ENCODE measurements at places on chromosomes 16 and 17.
A peak's percentile ranks its signal among the peaks of the same experiment; 100 is the strongest.

DNA sequence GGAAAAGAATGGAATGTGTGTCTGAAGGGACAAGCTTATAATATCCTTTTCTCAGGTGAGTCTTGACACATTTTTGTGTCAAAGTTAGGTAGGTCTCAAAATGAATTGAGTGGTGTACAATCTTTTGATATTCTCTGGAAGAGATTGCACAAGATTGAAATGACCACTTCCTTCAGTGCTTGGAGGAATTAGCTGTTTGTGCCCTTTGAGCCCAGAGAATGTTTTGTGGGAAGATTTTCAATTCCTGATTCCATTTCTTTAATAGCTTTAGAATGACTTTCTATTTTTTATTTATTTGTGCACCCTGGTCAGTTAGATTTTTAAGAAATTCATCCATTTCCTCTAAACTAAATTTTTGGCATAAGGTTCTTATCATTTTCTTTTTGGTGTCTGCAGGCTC lies 1.6 kb upstream of the CCL13 start:
- no peak for DNase-seq

DNA sequence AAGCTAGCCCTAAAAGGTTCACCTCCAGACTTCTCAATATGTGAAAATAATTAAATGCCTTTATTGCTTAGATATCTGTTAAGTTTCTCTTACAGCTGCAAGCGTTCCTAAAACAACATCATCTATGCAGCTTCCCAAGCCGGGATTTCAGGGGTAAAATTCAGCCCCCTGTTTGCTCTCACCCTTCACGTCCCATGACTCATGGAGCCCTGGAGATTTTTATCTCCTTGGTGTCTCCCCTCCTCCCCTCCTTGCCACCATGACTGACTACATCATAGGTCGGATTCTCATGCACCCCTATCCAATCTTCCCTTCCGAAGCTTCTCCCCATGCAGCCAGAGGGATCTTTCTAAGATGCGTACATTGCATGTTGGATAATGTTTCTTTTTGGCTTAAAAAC lies 21.0 kb upstream of the CACNG4 start:
- no peak for DNase-seq

- no peak for DNase-seq
Measured at GRCh38 chr17:67248291-67248690, 3.3 kb upstream of the HELZ start.

GRCh38 chr16:73879621-73880020 lies 417.0 kb upstream of the PSMD7 start:
- DNase-seq, result no peak

GRCh38 chr16:63331111-63331510 lies 1294.9 kb upstream of the CDH8 start:
- DNase-seq, result no peak

- DNase-seq, result peak; percentile 88
Measured at GRCh38 chr17:65556014-65556909, 5.2 kb downstream of the AXIN2 start.

DNA sequence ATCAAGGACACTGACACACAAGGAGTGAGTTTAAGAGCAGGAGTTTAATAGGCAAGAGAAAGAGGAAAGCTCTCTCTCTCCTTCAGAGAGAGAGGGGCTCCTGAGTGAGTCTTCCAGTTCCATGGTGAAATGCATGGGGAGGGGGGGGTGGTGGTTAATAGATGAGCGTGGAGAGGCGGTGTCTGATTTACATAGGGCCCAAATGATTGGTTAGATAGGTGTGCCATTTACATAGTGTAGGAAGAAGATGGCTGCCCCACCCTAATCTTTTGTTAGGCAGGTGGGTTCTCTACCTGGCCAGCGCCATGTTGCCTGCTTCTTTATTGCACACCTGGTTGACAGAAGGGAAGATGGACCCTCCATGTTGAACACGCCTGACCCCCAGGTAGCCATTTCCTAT lies 250.0 kb upstream of the CACNG5 start:
- no peak for DNase-seq

GRCh38 chr17:76034428-76035350 lies 7.6 kb upstream of the EVPL start:
- no peak for DNase-seq

DNA sequence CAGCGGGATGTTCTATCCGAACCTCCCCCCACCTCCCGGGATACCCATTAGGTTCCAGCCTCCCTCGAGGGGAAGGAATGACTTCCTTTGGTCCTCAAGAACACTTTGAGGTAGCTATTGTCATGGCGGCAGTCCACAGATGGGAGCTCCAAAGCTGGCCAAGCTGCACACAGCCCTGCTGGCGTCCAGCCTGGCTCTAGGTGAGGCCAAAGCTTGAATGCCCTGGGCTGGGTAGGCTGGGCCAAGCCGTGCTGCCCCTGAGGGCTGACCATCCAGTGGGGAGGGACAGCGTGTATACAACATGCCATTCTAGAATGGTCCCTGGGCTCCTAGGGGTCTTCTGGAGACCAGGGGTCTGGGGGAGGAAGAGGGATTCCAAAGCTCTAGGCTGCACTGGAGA lies 43.5 kb downstream of the PEMT start:
- no peak for DNase-seq

DNA sequence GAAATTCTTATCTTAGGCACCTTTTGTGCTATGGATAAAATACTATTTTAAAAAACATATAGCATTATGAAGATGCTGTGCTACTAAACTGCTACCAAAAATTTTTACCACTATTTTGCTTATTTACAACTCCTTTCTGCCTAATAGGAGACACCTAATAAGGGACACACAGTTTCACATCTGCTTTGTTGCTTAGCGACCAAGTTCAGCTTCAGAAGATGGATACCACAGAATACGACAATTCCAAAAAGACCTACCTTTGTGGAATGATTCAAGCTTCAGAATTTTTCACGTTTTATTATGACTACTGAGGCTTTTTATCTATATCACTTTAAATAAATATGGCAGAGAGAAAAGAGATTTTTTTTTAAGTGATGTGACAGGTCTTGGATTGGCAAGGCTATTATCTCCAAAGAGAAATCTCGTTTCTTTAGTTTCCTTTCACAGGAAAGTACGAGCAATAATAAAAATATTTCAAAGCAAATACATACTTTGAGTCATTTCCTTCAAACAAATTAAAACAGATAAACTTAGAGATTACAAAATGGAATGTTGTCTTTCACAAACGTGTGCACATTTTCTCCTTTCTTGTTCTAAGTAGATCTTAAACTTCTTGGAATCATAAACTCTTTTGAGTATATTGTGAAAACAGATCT lies 35.4 kb downstream of the SPAG9 start:
- DNase-seq, result no peak

Measured in H54 (cell line).